WTC11 (cell line): ENCODE measurements at places on chromosomes 4 and X. TPM values are rescaled to one million over a fixed set of nuclear protein-coding genes. Genes with fewer than 3 reads are reported as not detected.

- no peak for DNase-seq
- H3K27ac ChIP-seq: no peak overlapping the region
- H3K36me3 ChIP-seq: peaks cover 10% of the 10 kb centered on the region
- peaks cover 5% of the 10 kb centered on the region for H3K4me1 ChIP-seq
Measured at GRCh38 chr4:914531-914930, 17.6 kb downstream of the GAK start.

Gene TMSB15A
- 30.3 to 56.0 TPM (median 49.4 TPM) in 3 replicates for total RNA-seq

Gene KIT
- total RNA-seq: 20.3 to 23.3 TPM (median 20.3 TPM) in 3 replicates

GRCh38 chr4:89753601-89754066, 83.3 kb downstream of the SNCA start:
- no peaks in the 10 kb centered on the region for H3K36me3 ChIP-seq
- no peak overlapping the region for H3K27ac ChIP-seq
- no peaks in the 10 kb centered on the region for H3K27me3 ChIP-seq

DNA sequence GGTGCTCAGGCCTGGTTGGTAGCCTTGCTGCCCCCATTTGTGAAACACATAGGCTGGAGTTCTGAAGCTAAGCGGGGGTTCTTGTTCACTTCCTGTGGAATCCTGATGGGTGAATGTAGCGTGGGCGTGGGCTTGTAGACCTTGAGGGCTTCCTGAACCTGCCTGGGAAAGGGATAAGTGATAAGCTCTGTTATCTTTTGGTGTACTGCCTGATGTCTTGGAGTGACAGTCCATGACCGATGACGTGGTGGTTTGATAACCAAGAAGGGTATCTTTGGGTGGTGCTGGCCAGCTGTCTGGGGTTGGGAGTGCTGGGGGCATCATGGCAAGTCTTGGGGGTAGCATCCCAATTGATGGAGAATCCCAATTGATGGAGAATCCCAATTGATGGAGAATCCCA, 17.5 kb upstream of the WDR1 start:
- no peak overlapping the region for H3K27ac ChIP-seq
- H3K4me3 ChIP-seq: no peak overlapping the region
- H3K27me3 ChIP-seq: peaks cover 4% of the 10 kb centered on the region; the same call in 1 of the 2 replicates
- H3K4me1 ChIP-seq: no peaks in the 10 kb centered on the region
- DNase-seq: no peak

DNA sequence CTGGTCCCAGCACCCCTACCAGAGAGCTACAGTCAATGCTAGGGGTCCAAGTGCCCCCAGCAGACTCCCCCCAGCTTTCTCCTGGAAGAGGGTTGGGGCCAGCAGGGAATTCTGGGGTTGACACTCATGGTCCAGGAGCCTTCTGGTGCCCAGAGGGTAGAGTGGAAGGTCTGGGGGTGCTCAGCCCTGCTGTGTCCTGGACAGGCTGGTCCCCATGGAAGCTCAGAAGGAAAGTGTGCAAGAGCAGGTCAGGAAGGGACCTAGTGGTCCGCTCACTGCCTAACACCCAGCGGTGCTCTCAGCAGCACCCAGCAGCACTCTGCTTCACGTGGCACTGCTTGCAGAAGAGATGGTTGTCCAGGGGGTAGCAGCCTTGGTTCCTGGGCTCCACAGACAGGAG, 6.9 kb downstream of the TEX13C start:
- H3K4me3 ChIP-seq: no peak overlapping the region
- H3K36me3 ChIP-seq: no peaks in the 10 kb centered on the region
- no peak for DNase-seq
- no peak overlapping the region for H3K27ac ChIP-seq
- H3K4me1 ChIP-seq: no peaks in the 10 kb centered on the region
- H3K27me3 ChIP-seq: no peaks in the 10 kb centered on the region

Gene ADH1C
- total RNA-seq: 0.22 to 0.23 TPM in 2 of 3 replicates, not detected in the other

Gene UGT2B28
- total RNA-seq: not detected in 3 replicates

Gene ARX
- 0.07 TPM in 1 of 3 replicates, not detected in the others for total RNA-seq

DNA sequence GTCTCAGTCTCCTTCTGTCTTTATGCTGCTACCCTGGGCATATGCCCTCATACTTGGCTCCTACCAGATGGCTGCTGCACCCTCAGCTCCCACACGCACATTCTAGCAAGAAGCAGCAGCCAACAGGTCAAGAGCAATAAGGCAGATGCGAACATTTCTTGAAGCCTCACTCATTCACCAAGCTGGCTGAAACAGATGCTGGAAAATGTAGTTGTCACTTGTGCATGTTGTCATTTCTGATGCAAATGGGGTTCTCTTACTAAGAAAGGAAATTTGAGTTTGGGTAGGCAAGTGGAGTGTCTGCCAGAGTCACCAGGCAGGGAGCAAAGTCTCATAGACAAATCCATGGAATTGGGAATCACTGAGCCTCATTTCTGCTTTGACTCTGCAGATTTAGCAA, 57.4 kb upstream of the SORBS2 start:
- no peaks in the 10 kb centered on the region for H3K27me3 ChIP-seq
- H3K27ac ChIP-seq: no peak overlapping the region
- peaks cover 48% of the 10 kb centered on the region for H3K4me1 ChIP-seq
- DNase-seq: no peak

GRCh38 chr4:70183168-70183939, 12.2 kb upstream of the ODAM start:
- H3K27ac ChIP-seq: no peak overlapping the region
- no peak overlapping the region for H3K4me3 ChIP-seq
- H3K27me3 ChIP-seq: no peaks in the 10 kb centered on the region; the same call in 1 of the 2 replicates
- DNase-seq: peak; percentile 35

GRCh38 chrX:108203540-108203939, 112.0 kb downstream of the ATG4A start:
- no peaks in the 10 kb centered on the region for H3K27me3 ChIP-seq
- no peaks in the 10 kb centered on the region for H3K36me3 ChIP-seq
- no peak for DNase-seq
- no peak overlapping the region; the same call in 1 of the 2 replicates for H3K27ac ChIP-seq
- peaks cover 3% of the 10 kb centered on the region; the same call in 1 of the 2 replicates for H3K4me1 ChIP-seq

GRCh38 chr4:39706741-39707511, 9.0 kb downstream of the UBE2K start:
- H3K4me1 ChIP-seq: peaks cover 14% of the 10 kb centered on the region
- peak overlapping the region; percentile 60 for H3K27ac ChIP-seq
- H3K36me3 ChIP-seq: peaks cover 10% of the 10 kb centered on the region
- H3K27me3 ChIP-seq: no peaks in the 10 kb centered on the region
- DNase-seq: no peak

DNA sequence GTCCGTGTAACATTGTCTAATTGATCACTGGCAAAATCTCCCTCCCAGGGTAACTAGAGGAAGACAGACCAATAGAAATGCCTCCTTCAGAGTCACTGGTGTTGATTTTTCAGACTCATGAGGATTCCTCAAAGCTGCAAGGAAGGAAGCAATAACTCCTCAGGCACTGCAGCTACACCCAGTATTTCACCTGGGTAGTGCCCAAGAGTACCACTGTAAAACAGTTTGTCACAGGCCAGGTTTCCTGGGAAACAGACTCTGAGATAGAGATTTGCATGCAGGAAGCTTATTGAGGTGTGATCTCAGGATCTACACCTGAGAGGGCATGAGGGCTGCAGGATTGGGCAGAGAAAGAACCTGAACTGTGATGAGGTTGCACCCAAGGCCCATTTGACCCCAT, 240.7 kb upstream of the ATP6AP2 start:
- no peak overlapping the region for H3K27ac ChIP-seq
- H3K4me1 ChIP-seq: no peaks in the 10 kb centered on the region
- no peaks in the 10 kb centered on the region for H3K27me3 ChIP-seq
- no peak overlapping the region for H3K4me3 ChIP-seq

Gene NR0B1
- total RNA-seq: 0.09 to 0.20 TPM in 2 of 3 replicates, not detected in the other

Gene GDPD2
- 7.0 to 9.3 TPM (median 8.8 TPM) in 3 replicates for total RNA-seq

GRCh38 chrX:134388161-134389109, 71.5 kb upstream of the HPRT1 start:
- no peaks in the 10 kb centered on the region for H3K27me3 ChIP-seq
- H3K27ac ChIP-seq: no peak overlapping the region
- no peak overlapping the region for H3K4me3 ChIP-seq
- H3K4me1 ChIP-seq: no peaks in the 10 kb centered on the region
- no peak for DNase-seq
- H3K36me3 ChIP-seq: peaks cover 6% of the 10 kb centered on the region

DNA sequence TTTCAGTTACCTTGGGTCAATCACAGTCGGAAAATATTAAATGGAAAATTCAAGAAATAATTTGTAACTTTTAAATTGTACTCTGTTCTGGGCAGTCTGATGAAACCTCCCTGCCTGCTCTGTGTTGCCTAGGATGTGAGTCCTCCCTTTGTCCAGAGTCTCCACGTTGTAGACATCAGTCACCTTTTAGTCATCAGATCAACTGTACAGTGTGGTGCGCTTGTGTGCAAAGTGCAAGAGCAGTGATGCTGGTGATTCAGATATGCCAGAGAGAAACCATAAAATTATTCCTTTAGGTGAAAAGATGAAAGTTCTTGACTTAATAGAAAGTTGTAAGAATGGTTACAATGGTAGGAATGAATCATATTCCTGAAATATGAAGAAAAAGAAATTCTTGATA, 1.4 kb downstream of the SPATA4 start:
- H3K27me3 ChIP-seq: no peaks in the 10 kb centered on the region; the same call in 1 of the 2 replicates
- no peak overlapping the region for H3K27ac ChIP-seq
- H3K36me3 ChIP-seq: no peaks in the 10 kb centered on the region
- H3K4me3 ChIP-seq: 0 out of 2 replicates have a peak overlapping the region, but pooled peaks have one; percentile 24

DNA sequence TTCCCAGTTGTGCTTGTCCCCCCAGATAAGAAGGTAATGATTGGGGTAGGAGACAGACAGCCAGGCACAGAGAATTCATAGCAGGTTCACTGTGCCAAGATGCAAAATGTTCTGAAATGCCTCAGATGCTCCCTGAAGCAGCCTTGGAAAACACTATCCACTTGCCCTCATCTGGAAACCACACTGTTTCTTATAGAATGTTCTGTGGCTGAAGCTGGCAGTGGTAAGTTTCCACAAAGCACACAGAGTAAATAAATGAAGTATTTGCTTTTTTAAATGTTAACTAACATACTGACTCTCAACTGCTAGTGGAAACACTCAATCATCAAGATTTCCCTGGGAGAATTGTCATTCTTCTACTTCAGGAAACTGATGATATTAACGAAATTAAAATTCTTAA, 311.4 kb downstream of the PRDM5 start:
- H3K27ac ChIP-seq: no peak overlapping the region
- no peak for DNase-seq
- H3K4me3 ChIP-seq: no peak overlapping the region
- no peaks in the 10 kb centered on the region; the same call in 1 of the 2 replicates for H3K27me3 ChIP-seq

- no peaks in the 10 kb centered on the region for H3K27me3 ChIP-seq
- peak overlapping the region; percentile 63 for H3K27ac ChIP-seq
- no peak for DNase-seq
- no peak overlapping the region for H3K4me3 ChIP-seq
- H3K4me1 ChIP-seq: peaks cover 28% of the 10 kb centered on the region
- H3K36me3 ChIP-seq: no peaks in the 10 kb centered on the region
Measured at GRCh38 chr4:101217353-101218031, 129.8 kb downstream of the PPP3CA start.

DNA sequence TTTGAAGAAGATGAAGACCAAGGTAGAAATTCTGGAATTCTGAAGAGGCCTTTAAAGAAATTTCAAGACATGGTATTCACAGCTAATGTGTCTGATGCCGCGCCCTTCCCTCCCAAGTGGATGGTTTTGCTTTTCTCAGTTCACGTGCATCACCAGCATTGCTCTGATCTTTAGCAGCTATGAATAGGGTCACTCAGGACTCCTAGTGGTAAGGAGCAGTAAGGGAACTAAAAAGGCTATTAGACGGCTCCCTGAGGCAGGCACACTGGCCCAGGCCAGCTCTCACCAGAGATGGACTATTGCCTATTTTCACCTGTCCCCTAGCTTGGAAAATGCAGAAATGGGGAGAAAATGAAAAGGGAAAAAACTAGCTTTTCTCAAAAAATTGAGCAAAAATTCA, 447.5 kb upstream of the RASGEF1B start:
- H3K36me3 ChIP-seq: no peaks in the 10 kb centered on the region
- H3K27ac ChIP-seq: no peak overlapping the region
- peak; percentile 16 for DNase-seq
- no peaks in the 10 kb centered on the region for H3K4me1 ChIP-seq
- no peaks in the 10 kb centered on the region for H3K27me3 ChIP-seq

DNA sequence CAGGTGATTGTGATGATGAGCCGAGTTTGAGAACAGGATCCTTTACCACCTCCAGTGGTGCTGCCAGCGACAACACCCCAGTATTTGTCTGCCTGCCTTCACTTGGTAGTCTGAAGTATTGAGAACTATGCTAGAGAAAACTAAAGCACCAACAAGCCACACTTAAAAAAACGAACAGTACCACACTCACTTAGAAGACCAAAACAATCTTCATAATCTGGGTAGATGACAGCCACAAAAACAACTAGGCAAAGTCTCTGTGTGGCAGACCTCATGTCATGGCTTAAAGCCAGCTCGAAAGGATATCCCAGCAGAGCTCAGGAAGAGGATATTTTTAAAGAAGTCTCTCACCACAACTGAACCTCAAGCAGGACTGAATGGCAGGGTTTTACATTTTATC, 236.0 kb downstream of the GPC3 start:
- H3K4me1 ChIP-seq: peaks cover 15% of the 10 kb centered on the region
- DNase-seq: no peak
- H3K4me3 ChIP-seq: no peak overlapping the region
- no peaks in the 10 kb centered on the region for H3K27me3 ChIP-seq

- no peak overlapping the region for H3K27ac ChIP-seq
- H3K4me3 ChIP-seq: no peak overlapping the region
- H3K27me3 ChIP-seq: no peaks in the 10 kb centered on the region
- H3K36me3 ChIP-seq: peaks cover 18% of the 10 kb centered on the region
Measured at GRCh38 chr4:101178731-101179130, 168.6 kb downstream of the PPP3CA start.

- no peak overlapping the region for H3K27ac ChIP-seq
- 0 out of 2 replicates have a peak, but pooled peaks cover 3% of the 10 kb centered on the region for H3K36me3 ChIP-seq
- H3K27me3 ChIP-seq: no peaks in the 10 kb centered on the region
- no peak overlapping the region for H3K4me3 ChIP-seq
- DNase-seq: no peak
Measured at GRCh38 chr4:127155116-127155515, 477.6 kb upstream of the INTU start.

DNA sequence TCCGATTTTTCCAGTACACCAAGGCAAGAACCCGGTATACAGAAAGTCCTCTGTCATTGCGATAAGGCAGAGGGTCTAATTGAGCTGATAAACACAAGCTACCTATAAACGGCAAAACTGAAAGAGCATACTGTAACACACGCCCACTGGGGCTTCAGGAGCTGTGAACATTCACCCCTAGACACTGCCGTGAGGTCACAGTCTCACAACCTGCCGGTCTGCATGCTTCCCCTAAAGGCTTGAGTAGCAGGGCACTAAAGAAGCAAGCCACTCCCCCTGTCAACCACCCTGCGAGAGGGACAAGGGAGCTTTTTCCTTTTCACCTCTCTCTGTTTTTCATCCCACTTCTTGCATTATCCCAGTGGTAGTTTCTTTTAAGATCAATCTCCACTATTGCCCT, 22.4 kb upstream of the F9 start:
- DNase-seq: no peak
- no peaks in the 10 kb centered on the region for H3K36me3 ChIP-seq
- H3K4me1 ChIP-seq: no peaks in the 10 kb centered on the region
- H3K27ac ChIP-seq: no peak overlapping the region
